ENCODE measurements at places on chromosomes 13 and 19.

DNA sequence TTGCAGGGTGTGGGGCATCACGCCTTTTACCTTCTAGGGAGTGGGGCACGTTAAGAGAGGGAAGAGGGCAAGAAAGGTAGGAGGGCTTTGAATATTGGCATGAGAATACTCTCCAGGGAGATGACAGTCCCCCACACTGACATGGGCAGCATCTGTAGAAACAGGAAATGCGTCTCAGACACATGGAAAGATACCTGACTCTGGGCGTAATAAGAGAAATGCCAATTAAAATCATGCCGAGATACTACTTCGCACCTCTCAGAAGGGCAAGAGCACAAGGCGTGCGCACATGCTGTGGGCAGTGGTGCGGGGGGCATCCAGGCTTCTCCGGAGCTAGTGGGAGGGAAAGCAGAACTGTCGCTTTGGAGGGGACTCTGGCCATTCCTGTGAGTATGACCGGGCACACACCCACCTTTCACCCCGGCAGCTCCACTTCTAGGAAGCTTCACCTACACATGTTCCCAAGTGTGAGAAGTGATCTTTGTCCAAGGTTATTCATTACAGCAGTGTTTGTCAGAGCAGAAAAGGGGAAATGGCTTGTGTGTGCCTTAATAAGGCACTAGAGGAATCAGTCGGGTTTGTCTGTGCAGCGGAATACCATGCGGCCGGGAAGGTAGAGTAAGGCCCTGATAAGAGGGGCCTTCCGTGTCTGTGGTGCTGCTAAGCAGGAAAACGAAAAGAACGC lies 99.5 kb downstream of the SIPA1L3 start:
- no peak for DNase-seq

DNA sequence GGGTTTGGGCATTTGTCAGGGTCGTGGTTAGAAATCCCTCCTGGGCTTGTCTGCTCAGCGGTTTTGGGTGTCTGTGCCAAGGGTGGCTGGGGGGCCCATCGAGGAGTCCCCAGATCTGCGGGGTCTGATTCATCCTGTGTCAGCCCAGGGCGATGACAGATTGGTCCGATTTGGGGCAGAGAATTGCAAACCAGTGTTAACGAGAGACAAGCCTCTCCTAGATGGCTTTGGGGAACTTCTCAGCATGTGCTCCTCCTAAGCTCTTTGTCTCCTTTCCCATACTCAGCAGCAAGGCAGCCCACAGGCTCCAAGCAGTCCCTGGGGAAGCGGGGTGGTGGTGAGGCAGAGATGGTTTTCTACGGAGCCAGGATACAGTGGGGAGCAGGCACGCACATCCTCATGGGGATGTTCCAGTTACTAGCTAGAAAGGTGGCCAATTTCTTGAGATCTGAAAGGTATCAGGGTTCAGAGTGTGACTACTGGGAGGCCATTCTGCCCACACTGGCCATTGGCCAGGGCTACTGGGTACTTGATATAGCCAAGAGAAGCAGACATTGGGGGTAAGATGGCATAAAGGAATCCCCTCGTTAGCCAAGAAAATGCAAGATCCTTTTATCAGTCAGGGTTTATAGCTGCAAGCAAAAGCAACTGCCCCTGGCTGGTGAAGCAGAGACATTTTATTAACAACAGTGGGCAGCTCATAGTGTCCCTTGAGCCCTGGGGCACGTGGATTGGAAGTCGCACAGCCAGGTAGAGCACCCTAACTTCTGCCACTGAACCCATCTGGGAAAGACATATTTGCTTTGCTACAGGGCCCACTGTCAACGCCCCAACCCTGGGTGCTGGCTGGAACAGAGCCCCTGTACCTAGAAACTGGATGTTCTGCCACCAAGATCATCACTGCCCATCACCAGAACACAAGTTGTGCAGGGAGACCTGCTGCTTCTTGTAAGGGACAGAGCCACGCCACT lies 63.6 kb downstream of the RGCC start:
- DNase-seq = no peak

GRCh38 chr13:86425170-86425815 lies 626.1 kb upstream of the SLITRK6 start:
- DNase-seq = no peak

DNA sequence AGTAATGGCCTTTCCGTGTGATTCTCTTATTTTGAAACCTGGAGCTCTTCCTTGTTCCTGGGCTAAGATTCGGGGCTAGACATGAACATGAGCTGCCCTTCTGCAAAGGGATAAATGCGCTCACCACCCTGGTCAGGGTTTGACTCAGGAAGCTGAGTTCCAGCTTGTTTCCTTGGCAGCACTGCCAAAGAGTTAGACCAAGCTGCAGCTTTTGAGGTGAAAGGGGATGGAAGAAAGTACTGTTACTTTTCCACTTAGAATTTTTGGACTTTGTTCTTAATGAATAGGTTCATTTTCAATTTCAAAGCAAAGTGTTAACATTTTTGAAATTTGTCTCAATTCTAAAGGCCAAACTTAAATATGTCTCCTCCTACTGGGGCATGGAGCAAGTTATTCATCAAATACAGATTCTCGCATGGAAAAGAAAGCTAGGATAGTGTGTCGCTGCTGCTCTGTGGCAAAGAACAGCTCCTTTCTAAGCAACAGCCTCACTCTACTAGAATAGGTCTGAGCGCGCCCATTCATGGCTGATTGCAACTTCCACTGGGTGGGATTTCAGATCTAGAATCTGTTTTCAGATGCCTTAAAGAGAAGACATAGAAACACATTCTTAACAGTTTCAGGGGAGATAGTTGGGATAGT lies 2.2 kb downstream of the RGCC start:
- DNase-seq = no peak

DNA sequence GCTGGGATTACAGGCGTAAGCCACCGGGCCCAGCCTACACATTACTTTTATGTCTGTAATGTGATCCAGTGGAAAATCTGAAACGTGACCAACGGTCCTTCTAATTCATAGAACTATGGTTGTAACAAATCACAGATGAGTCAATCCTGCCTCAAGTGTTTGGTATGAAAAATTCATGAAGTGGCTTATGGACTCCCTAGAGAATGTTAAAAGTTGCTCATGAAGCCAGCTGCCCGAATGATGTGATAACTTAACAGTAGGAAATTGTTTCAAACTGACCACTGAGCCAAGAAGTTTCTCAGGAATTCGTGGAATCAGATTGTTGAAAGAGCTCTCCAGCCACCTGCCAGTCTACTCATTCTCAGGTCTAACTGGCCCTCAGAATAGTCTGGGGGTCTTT lies 59.4 kb upstream of the FARP1 start:
- DNase-seq = no peak

DNA sequence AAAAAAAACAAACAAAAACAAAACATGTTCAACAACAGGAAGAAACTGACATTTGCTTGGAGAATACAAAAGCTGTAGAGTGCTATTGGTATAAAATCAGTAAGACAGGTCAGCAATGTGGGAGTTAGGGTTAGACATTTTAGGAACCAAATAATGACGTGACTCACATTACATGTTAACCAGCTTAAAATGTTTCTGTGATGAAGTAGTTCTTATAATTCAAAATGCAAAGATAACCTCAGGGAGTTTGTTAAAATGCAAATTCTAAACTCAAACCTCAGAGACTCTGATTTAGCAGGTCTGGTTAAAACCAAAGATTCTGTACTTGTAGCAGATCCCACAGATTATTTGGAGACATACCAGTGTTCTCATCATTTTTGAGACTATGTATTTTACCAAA lies 549.4 kb upstream of the SLITRK1 start:
- DNase-seq = no peak

- no peak for DNase-seq
These were observed 954.1 kb downstream of the UQCRFS1 start for GRCh38 chr19:28258829-28259228.

GRCh38 chr13:38535261-38535660 lies 151.6 kb upstream of the FREM2 start:
- DNase-seq = no peak

DNA sequence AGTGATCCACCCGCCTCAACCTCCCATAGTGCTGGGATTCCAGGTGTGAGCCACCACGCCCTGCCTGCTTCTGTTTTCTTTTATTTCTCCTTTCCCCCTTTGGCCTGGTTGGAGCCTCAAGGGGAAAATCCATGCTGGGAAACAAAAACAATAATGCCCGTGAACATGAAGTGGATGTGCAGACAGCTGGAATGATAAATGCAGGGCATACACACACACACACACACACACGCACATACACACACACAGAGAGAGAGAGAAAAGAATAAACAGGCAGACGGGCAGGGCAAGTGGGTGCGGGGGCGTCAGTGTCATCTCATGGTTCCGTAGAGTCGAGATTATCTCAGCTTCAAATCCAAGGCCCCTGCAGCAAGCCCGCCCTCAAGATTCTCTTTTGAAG lies 4.4 kb upstream of the PLEKHF1 start:
- no peak for DNase-seq

- no peak for DNase-seq
These were observed 1075.2 kb downstream of the PCDH9 start for GRCh38 chr13:66154976-66155375.

DNA sequence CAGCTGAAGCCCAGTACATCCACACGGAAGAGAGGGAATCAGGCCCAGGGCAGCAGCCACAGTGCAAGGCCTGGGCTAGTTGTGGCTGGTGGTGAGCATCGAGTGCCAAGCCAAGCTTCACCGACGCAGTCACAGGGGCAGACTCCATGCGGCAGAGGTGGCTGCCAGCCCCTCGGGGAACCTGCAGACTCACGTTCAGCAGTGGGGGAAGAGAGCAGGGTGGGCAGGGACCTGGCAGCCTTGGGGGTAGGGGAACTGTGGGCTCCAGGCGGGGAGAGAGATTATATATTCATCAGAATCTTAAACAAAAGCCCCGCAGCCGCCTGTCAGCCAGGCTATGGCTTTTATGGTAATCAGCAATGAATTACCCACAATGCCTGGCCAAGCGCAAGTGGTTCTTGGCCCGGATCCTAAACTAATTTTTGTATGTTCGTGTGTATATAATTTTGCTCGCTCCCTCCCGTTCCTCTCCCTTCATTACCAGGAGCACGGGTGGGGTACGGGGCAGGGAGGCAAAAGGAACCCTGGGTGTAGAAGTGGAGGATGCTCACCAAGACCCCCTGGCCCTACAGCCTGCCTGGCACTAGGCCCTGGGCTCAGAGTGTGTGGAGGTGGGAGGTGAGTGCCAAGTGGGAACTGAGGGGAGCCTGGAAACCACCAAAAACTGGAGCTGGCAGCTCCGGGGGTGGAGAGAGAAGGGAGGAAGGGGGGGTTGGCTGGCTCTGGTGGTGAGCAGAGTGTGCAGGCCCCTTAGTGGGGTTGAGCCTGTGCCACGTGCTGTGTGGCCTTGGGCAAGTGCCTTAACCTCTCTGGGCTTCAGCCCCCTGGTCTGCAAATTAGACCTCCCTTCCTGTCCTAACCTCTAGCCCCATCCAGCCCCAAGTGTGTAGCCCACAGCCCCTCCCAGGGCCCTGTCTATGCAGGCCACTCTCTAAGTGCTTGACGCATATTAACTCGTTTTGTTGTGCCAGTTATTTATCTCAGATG lies 31.9 kb downstream of the PTPRS start:
- DNase-seq = no peak

DNA sequence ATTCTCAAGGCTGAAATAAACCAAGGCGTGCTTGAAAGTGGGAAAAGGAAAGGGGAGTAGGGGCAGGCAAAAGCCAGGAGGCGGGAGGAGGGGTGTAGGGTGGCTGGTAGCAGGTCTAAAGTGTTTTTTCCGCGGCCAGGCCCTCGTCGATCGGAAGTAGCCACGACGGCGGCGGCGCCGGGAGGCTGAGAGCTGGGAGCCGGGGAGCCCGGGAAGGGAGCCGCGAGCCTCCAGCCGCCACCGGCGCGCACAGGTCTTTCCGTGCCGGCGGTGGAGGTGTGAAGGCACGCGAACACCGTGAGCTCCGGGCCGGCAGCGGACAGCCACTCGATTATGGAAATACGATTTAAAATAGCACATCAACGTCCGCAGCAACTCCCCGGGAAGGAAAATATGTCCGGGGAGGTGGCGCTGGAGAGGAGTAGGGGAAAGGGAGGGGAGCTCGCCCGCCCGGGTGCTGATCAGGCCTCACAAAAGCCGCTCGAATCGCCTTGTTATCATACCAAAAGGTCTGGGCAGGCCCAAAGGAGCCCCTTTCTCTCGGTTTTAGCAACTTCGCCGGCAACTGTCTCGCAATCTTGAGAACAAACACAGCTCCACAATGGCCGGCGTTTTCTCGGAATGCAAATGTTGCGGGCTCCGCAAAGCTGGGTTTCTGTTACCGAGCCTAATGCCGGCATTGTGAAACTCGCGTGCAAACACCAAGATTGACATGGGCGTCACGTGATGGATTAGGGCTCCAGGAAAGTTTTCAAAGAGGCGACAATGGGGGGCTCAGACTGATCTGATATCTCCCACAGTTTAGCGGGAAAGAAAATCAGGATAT lies 2.9 kb upstream of the PCDH8 start:
- no peak for DNase-seq

DNA sequence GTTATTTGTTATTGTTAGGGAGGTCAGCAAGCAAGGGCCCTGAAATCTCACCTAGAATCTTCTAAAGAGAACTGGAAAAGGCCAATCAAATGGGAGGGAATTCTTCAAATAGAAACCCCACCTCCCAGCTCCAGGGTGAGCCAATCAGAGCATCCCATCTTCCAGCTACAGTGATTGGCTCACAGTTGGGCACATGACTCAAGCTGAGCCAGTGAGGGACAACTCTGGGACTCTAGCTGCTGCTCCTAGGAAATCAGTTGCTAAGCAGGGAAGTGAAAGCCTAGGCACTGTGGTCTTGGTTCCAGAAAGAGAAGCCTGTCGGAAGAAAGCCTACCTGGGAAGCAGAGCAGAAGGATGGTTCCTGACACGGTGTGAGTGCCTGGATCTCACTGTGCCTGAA lies 13.4 kb downstream of the TM6SF2 start:
- no peak for DNase-seq

- no peak for DNase-seq
These were observed 29.3 kb upstream of the TNFAIP8L1 start for GRCh38 chr19:4609878-4610511.

DNA sequence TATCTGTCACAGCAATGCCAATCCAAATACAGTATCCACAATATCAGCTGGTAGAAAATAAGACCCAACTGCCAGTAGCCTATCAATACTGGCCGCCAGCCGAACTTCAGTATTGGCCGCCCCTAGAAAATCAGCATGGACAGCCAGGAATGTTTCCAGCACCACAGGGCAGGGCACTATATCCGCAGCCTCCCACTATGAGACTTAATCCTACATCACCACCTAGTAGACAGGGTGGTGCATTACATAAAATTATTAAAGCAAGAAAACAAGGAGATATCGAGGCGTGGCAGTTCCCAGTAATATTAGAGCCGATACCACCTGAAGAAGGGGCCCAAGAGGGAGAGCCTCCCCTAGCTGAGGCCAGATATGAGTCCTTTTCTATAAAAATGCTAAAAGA lies 111.3 kb downstream of the ZNF486 start:
- no peak for DNase-seq

- DNase-seq = no peak
These were observed 1863.5 kb upstream of the PCDH20 start for GRCh38 chr13:63279136-63279535.

DNA sequence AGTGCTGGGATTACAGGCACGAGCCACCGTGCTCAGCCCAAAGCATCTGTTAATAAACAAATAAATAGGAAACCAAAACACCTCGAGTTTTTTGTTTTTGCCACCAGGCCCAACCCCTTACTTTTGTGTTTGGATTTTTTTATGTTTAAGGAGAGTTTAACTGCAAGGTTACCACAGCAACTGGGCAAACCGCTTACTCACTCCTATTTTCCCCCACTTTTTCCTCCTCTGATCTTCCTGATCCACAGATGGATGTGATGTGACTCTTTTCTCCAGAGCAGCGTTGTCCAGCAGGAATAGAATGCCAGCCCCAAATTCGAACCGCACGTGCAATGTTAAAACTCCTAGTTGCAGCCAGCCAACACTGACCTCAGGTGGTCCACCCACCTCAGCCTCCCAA lies 2.1 kb upstream of the PNMA8B start:
- DNase-seq = no peak

GRCh38 chr19:12955996-12956395 lies 1.0 kb downstream of the GADD45GIP1 start:
- DNase-seq = no peak
